Neural crest cell (in vitro differentiated cells): ENCODE measurements at places on chromosomes 11 and 22.

DNA sequence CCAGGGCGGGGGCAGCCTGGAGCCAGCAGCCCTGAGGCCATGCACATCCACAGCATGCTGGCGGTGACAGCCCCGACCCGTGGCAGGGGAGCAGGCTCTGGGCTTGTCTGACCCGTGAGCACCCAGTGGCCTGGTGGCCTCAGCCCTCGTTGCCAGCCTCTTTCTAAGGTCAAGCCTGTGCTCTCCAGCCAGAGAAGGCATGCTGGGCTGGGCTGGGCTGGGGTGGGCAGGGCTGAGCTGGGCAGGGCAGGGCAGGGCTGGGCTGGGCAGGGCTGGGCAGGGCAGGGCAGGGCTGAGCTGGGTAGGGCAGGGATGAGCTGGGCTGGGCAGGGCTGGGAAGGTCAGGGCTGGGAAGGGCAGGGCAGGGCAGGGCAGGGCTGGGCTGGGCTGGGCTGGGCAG, 10.6 kb downstream of the H19 start:
- DNase-seq, result no peak
- no peaks in the 10 kb centered on the region for H3K27me3 ChIP-seq
- H3K4me3 ChIP-seq, result no peak overlapping the region
- H3K36me3 ChIP-seq, result no peaks in the 10 kb centered on the region

DNA sequence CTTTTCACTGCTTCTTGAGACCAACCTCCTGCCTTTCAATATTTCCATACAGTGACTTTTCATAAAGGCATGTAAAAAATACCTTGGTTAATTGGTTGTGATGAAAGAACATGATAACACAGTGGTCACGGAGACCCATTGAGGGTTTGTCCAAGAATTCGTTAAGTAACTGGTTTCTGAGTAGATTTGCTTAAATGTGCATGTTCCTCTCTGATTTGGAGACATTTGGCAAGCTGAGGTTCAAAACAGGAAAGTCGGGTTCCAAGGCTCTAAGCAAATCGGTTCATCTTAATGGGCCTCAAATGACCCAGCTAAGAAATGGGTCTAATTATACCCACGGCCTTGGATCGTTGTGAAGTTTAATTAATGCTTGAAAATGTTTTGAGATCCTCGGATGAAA, 36.9 kb upstream of the CCND1 start:
- no peak overlapping the region for H3K27ac ChIP-seq
- H3K4me1 ChIP-seq, result peaks cover 39% of the 10 kb centered on the region
- H3K27me3 ChIP-seq, result no peaks in the 10 kb centered on the region

DNA sequence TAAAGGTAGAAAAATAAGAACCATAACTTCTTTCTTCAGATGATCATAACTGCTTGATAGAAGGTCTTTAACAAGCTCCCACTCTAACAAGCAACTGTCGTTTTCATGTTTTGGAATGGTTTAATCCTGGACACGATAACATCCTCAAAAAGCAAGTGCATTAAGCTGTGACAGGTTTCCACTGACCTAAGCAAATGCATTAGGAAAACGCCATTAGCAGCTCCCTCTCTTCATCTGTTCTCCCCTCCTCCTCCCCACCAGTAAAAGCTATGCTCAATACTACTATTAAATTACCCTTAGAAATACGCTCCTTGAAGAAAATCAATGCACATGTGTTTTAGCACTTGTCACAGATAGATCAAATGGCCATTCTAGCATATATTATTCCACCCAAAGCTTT, 729.4 kb downstream of the OPCML start:
- H3K4me1 ChIP-seq, result no peaks in the 10 kb centered on the region
- no peak overlapping the region for H3K4me3 ChIP-seq
- no peak for DNase-seq
- H3K36me3 ChIP-seq, result peaks cover 4% of the 10 kb centered on the region

DNA sequence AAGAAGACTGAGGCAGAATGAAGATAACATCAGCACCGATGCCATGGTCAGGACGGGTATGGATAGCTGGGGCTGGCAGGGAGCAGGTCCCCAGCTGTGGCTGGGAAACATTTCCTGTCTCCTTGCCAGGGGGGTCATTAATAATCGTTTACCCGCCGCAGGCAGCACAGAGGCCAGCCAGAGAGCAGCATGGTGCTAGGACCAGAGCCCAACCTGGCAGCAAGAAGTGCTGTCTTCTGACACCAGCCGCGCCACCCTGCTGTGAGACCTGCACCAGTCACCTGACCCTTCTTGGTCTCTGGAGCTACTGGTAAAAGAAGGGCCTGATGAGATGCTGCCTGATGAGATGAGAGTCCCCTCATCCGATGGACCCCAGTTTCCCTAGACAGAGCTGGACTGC, 36.3 kb downstream of the PDE2A start:
- peaks cover 28% of the 10 kb centered on the region for H3K4me1 ChIP-seq
- no peak overlapping the region for H3K27ac ChIP-seq
- H3K36me3 ChIP-seq, result no peaks in the 10 kb centered on the region
- H3K4me3 ChIP-seq, result no peak overlapping the region

DNA sequence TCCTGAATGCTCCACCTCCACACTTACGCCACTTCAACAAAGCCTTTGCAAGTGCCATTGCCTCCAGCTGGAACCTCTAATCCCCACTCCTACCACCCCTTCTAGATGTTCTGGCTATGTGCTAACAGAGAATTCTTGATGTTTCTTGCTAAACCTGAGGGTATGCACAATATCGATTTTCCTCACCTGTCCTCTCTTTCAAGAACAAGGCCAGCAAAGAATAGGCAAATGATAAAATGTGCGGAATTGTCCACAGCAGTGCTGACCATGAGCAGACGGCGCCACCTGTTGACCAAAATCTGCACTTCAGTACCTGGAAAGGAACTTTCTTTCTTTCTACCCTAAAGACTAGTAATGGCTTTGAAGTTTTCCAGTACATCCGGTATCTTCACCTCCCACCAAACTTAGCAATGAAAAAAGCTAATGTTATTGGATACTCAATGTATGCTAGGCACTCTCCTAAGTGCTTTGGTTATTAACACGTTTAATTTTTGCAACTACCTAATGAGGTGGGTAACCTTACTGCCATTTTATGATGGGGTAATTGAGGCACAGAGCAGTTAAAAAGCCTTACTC, 3.4 kb downstream of the TIMM10 start:
- H3K27ac ChIP-seq, result no peak overlapping the region
- peak; percentile 79 for DNase-seq
- peaks cover 4% of the 10 kb centered on the region for H3K27me3 ChIP-seq
- H3K4me1 ChIP-seq, result peaks cover 23% of the 10 kb centered on the region

- H3K27me3 ChIP-seq, result no peaks in the 10 kb centered on the region
- no peak for DNase-seq
- H3K4me1 ChIP-seq, result peaks cover 3% of the 10 kb centered on the region
- no peak overlapping the region for H3K4me3 ChIP-seq
- peaks cover 2% of the 10 kb centered on the region for H3K36me3 ChIP-seq
Measured at GRCh38 chr11:6505577-6506240, 8.6 kb downstream of the DNHD1 start.

DNA sequence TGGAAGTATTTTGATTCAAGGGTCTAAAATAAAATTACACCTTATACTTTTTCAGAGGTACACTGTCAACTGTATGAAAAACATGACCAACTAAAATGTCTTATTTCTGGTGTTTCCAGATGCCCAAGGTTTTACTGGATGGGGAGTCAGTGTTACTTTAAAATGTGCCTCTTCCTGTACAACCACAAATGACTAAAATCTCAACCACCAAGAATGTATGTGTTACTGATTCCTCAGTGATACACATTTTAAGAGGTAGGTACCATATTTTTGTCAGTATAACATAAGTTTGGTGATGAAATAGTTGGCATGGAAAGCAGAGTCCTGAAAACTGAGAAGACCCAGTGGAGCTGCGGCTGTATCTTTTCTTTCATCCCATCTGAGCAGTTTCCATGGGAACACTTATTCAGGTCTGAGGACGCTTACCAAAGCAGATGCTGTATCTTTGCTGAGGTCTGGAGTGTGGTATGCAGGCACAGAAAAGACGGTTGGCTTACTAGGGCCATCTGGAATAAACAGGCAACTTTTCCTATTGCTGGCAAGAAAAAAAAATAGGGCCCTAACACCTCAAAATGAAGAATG, 21.2 kb upstream of the TP53AIP1 start:
- H3K36me3 ChIP-seq, result no peaks in the 10 kb centered on the region
- no peak overlapping the region for H3K27ac ChIP-seq
- peaks cover 16% of the 10 kb centered on the region for H3K4me1 ChIP-seq
- no peak for DNase-seq
- no peaks in the 10 kb centered on the region for H3K27me3 ChIP-seq

GRCh38 chr22:20946080-20946986, 20.7 kb upstream of the AIFM3 start:
- H3K27me3 ChIP-seq, result no peaks in the 10 kb centered on the region
- H3K4me3 ChIP-seq, result no peak overlapping the region
- DNase-seq, result no peak
- peaks cover 29% of the 10 kb centered on the region for H3K4me1 ChIP-seq
- H3K27ac ChIP-seq, result no peak overlapping the region
- peaks cover 8% of the 10 kb centered on the region for H3K36me3 ChIP-seq

GRCh38 chr22:31212783-31213629, 908 bp downstream of the LIMK2 start:
- H3K27me3 ChIP-seq, result peaks cover 4% of the 10 kb centered on the region
- no peak overlapping the region for H3K27ac ChIP-seq
- peak overlapping the region; percentile 88 for H3K4me3 ChIP-seq
- H3K36me3 ChIP-seq, result no peaks in the 10 kb centered on the region
- no peak for DNase-seq

- no peaks in the 10 kb centered on the region for H3K36me3 ChIP-seq
- peaks cover 7% of the 10 kb centered on the region for H3K4me1 ChIP-seq
- H3K4me3 ChIP-seq, result no peak overlapping the region
- H3K27me3 ChIP-seq, result no peaks in the 10 kb centered on the region
- DNase-seq, result no peak
- H3K27ac ChIP-seq, result no peak overlapping the region
Measured at GRCh38 chr11:76391021-76391420, 9.9 kb downstream of the GVQW3 start.

DNA sequence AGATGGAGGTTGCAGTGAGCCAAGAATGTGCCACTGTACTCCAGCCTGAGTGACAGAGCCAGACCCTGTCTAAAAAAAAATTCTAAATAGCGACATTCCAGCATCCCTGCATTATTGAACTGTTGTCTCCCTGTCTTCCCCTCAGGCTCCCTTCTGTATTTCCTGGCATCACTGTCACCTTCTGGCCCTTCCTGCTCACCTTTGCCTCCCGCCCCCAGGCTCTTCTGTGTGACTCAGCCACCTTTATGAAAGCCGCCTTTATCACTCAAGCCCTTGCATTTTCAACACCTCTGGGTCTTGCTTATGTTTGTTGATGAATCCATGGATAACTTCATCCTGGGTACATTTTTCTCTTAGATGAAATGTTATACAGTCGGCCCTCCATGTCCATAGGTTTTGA, 21.1 kb downstream of the UBASH3B start:
- DNase-seq, result no peak
- H3K4me1 ChIP-seq, result peaks cover 21% of the 10 kb centered on the region
- H3K27me3 ChIP-seq, result no peaks in the 10 kb centered on the region
- H3K27ac ChIP-seq, result no peak overlapping the region
- H3K4me3 ChIP-seq, result no peak overlapping the region

GRCh38 chr22:24482575-24482974, 12.6 kb upstream of the UPB1 start:
- H3K4me3 ChIP-seq, result no peak overlapping the region
- no peaks in the 10 kb centered on the region for H3K4me1 ChIP-seq
- peaks cover 9% of the 10 kb centered on the region for H3K27me3 ChIP-seq
- no peak overlapping the region for H3K27ac ChIP-seq
- H3K36me3 ChIP-seq, result no peaks in the 10 kb centered on the region
- DNase-seq, result no peak

GRCh38 chr22:37244114-37244921, at the start of gene RAC2:
TSS of gene RAC2 (minus strand) at chr22:37244269. CDS start at chr22:37244148, 121 bp downstream.
- no peak within 1 kb of the TSS for H3K27ac ChIP-seq
- H3K4me3 ChIP-seq, result no peak within 1 kb of the TSS
- H3K27me3 ChIP-seq, result no peaks in the 10 kb centered on the region

- peaks cover 12% of the 10 kb centered on the region for H3K36me3 ChIP-seq
- DNase-seq, result no peak
- H3K27me3 ChIP-seq, result no peaks in the 10 kb centered on the region
- peak overlapping the region; percentile 34 for H3K4me3 ChIP-seq
- H3K27ac ChIP-seq, result peak overlapping the region; percentile 76
Measured at GRCh38 chr11:96335388-96335787, 7.6 kb downstream of the MAML2 start.

GRCh38 chr11:32262367-32262766, 171.5 kb downstream of the RCN1 start:
- H3K4me3 ChIP-seq, result no peak overlapping the region
- peaks cover 12% of the 10 kb centered on the region for H3K4me1 ChIP-seq
- peaks cover 3% of the 10 kb centered on the region for H3K36me3 ChIP-seq
- no peak overlapping the region for H3K27ac ChIP-seq

DNA sequence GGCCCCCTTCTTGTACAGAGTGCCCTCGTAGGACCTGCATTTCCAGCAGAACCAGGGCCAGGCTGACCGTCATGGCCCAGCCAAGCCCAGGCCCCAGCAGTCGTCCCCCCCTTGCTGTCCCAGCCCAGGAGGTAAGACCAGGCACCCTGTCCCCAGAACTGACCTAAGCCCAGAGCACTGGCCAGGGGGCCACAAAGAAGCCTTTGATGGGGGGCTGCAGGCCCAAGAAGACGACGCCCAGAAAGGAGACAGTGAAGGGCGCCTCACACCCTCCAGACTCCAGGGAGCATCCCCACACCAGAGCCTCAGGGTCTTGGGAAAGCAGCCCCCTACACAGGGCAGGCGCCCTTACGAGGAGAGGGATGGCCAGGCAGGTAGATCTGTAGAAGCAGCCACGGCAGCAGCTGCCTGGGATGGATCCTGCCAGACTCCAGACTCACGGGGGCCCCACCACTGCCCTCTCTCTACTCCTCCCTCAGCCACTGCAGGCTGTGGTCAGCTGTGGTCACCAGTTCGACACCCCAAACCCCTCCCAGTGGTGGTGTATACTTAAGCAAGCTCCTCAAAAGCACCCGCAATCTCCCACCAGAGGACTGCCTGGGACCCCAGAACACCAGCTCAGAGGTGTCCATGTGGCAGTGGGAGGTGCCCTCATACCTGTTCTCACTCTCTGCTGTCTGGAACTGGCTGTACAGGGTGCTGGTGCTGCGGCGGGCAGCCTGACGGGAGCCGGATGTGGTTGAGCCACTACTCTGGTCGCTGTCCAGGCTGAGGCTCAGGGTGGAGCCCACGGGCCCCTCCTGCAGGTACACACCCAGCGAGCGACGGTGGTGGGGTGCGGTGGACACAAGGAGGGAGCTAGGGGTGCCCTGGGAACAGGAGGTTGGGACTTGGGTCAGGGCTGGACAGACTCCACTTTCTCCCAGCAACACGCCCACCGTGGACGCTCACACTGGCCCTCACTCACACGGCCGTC, 27.0 kb downstream of the SBF1 start:
- peak overlapping the region; percentile 75 for H3K27ac ChIP-seq
- peaks cover 11% of the 10 kb centered on the region for H3K36me3 ChIP-seq
- DNase-seq, result no peak
- peaks cover 5% of the 10 kb centered on the region for H3K27me3 ChIP-seq
- no peak overlapping the region for H3K4me3 ChIP-seq
